ENCODE measurements at places on chromosomes 5 and 9.

DNA sequence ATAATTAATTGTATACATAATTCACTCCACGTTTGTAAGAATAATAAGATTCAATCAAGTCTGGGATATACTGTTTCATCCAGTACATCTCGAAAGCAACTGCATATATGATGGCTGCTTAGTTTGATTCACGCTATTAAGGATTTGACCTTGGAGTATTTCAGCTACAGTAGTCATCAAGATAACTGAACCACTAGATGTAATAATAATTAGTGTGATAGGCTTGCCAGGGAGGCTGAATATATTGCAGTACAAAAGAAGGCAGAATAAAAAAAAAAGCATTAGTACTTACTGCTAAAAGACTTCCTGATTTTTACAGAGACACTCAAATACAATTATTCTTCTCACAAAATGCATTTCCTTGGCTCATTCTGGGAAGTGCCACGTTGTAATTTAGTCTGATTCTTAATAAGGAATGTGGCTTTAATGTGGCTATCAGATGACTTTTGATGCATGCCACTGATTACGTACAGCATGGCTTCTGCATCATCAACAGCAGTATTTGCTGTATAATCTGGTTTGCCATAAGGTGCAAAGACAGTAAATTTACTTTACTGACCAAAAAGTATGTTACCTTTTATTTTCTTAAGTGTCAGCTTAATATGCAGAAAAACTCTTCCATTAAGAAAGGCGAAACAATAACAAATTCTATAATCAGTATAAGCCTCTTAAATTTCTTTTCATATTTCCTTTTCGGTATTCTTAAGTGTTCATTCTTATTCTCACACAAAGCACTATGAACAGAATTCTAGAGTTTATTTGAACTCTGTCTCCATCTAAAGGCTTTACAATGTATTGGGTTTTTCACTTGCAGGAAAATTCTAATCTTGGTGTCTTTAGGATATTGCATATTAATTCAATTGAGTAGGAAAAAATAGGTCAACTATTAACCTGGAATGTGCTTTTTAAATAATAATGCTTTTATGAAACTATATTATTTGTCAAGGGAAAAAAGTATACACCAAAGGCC lies 166.4 kb downstream of the SLF1 start:
- no peak for DNase-seq

DNA sequence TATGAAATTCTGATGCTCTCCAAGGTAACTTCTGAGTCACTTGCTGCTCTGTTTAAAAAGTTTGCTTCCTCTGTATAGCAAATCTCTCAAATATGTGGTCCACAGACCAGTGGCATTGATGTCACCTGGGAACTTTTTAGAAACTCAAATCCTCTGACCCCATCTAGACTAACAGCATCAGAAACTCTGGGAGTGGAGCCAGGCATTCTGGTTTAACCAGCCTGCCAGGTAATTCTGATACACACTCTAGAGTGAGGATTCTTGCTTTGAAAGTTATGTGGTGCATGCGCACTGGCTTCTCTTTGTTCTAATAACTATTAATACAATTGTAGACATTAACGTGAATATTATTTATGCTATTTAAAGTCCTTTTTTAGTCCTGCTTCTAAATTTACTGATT lies 298.1 kb downstream of the SLF1 start:
- no peak for DNase-seq

DNA sequence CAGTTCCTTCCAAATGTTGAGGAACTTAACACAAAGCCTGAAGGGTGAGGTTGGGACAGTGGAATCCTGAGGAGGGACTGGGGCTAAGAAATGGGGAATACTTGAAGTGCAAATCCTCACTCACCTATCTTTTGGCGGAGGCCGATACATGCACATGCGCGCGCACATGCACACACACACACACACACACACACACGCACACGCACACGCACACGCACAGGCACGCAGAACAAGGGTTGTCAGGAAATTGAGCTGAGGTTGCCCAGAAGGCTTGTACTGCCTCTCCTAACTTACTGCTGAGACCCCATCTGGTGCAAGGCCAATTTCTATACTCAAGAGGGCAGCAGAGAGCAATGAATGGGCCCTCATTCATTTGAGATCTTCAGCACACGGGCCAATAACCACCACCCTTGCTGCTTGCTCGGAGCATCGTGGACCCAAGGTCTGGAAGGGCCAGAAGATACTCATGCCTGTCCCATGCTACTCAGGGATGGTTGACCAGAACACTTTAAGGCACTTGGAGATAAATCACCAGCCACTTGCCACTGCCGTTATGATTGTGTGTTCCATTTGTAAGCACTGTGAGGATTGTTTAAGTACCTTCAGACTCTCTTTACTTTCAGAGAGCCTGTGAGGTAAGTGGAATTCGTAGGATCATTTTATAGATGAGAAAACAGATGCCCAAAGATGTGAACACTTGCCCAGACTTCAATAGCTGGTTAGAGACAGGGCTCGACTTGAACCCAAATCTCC lies 21.5 kb downstream of the BTF3 start:
- no peak for DNase-seq

- no peak for DNase-seq
Observed at GRCh38 chr9:129728744-129729143, 24.1 kb downstream of the PTGES start.

- no peak for DNase-seq
Observed at GRCh38 chr5:27403243-27403882, 365.0 kb upstream of the CDH9 start.

DNA sequence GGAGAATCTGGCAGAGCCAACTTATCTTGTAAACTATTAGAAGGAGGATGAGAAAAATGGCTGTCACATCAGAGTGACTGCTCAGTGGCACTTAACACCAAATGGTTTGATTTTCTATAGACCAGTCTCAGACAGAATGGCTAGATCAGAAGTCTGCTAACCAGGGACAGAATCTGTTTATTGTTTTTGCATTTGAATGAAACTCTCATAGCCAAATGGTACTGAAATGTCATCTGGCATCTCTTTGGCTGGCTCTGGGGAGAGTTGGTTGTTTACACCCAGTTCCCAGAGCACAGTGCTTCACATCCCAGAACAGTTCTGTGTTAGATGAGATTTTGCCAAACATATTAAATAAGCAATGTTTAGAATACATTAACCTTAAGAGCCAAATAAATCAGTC lies 106.6 kb upstream of the HMHB1 start:
- DNase-seq: no peak

All from type B pancreatic cell (in vitro differentiated cells).